ENCODE measurements at places on chromosomes 4 and X.
A peak's percentile ranks its signal among the peaks of the same experiment; 100 is the strongest.

- peak; percentile 16 for DNase-seq
These were observed 227.6 kb downstream of the NR3C2 start for GRCh38 chr4:148214529-148215166.

GRCh38 chr4:138831948-138832347, 183.6 kb upstream of the NOCT start:
- no peak for DNase-seq

DNA sequence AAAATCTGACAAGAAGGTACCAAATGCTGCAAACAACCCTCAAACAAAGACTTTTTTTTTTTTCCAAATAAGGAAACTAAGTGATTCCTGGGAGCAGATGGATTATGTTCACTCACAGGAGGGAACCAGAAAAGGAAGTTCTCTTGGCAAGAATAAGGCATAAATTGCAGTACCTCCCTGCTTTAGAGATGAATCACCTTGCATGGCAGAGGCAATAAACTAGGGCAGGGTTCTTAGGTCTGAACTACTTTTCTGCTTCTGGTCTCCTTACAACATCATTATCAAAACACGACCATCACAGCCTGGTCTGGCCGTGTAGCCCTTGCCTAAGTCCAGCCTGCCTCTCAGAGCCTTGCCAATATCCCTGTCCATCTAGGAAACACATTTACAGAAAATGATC, 6.3 kb downstream of the TMEM31 start:
- no peak for DNase-seq

- DNase-seq: no peak
These were observed 12.2 kb upstream of the FMR1 start for GRCh38 chrX:147899379-147900114.

DNA sequence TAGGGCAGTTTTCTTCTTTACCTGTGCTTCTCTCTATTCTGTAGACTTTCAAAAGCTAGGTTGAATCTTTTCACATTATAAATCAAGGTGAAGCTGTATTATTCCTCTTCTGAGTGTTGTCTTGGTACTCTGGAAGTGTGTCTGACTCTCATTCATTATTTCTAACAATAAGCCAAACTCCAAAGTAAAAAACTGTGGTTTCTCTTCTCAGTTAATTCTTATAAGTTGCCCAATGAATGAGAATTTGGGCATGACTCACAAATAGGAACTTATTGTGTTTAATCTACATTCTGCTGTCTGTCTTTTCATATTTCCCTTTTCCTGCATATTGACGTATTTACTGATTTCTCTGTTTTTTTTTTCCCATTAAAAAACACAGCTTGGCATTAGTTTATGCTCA, 714.5 kb downstream of the CCSER1 start:
- no peak for DNase-seq

GRCh38 chr4:67328393-67328792, 216.9 kb downstream of the CENPC start:
- DNase-seq: no peak

GRCh38 chr4:153987291-153987690, 198.4 kb upstream of the SFRP2 start:
- DNase-seq: no peak

DNA sequence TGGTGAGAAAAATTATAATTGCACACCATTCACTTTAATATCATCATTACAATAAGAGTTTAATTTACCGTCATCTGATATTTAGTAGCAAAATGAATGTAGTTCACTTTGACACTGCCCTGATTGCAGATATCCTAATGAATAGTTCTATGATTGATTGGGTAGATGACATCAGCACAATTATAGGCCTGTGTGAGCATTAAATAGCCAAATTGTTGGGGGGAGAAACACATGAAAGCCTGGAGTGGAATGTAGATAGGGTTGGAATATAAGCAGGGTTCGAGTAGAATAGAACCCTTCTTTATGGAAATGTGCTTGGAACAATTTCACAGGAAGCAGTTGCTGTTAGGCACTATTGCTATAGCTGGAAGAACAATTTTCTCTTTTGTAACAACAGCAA, 1526.2 kb downstream of the RPA4 start:
- no peak for DNase-seq

GRCh38 chr4:2497931-2498330, 29.0 kb downstream of the RNF4 start:
- no peak for DNase-seq

DNA sequence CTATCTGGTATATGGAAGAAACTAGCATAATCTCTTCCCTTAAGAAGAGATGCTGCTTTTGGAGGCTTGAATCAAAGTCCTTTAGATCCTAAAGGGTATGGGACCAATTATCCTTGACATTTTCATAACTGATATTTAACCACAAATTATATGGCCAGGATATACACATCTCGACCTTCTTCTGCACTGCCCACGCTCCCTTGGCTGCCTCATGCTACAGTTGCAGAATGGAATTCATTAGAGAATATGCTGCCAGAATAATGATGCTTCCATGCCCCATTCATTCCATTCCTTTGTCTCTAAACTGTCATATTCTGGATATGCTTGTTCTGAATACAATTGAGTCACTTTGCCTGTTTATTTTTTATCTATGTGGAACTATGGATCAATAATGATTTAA, 157.1 kb upstream of the PACRGL start:
- no peak for DNase-seq

DNA sequence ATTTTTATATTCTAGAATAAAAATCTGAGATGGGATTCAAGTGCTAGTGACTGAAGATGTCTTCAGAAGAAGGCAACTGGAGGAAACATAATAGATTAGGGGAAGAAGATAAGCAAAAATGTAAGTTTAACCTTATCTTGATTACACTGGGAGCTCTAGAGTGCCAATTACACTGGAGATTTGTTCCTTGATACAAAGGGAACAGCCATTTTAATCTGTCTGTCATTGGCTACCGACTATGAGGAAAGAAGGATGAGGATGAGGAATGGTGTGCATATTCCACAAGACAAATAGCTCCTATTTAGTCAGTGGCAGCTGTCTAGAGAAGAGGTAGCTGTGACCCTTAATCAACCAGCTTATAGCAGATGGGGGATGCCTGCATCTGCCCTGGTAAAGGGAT, 1034.5 kb upstream of the IGFBP7 start:
- DNase-seq: no peak

DNA sequence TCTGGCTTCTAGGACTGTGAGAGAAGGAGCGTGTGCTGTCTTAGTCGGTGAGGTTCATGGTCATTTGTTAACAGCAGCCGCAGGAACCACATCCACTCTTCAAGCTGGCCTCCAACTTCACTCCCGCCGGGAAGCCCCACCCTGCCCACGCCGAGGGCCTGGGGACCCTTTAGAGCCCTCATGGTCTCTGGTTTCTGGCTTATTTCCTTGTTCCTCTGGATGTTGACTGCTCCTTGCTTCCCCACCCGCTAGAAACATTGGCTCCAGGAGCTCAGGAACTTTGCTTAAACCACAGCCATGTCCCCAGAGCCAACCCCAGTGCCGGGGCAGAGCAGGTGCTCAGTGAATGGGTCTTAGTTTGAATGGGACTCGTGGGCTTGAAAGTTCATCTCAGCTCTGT, 40.8 kb downstream of the HTRA3 start:
- DNase-seq: no peak

- DNase-seq: no peak
These were observed 37.2 kb downstream of the ABLIM2 start for GRCh38 chr4:8121292-8122015.

GRCh38 chr4:119984996-119985395, 81.7 kb downstream of the MAD2L1 start:
- DNase-seq: no peak

- DNase-seq: no peak
These were observed 2.7 kb upstream of the UGT2B15 start for GRCh38 chr4:68673143-68673542.

DNA sequence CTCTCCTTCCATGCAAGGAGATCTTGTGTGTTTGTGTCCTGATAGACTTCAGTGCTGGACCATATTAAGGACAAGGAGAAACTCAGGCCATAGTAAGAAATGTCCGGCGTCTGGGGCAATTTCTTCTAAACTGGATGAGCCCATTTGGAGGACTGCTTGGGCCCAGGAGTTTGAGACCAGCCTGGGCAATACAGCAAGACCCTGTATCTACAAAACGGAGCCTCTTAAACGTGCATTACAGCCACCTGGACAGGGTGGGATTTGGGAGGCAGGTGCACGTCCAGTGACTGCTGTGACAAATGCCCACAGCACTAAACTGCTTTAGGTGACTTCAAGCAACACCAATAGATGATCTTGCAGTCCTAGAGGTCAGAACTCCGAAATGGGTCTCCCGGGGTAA, 311.9 kb downstream of the DHRSX start:
- DNase-seq: no peak
